Forelimb muscle (tissue), 1 donor: ENCODE measurements at places on chromosomes 1 and 21. TPM values are rescaled to one million over a fixed set of nuclear protein-coding genes. Genes with fewer than 3 reads are reported as not detected.

GRCh38 chr1:97499667-97500066 is 421.2 kb downstream of the DPYD start:
- no peak for DNase-seq

DNA sequence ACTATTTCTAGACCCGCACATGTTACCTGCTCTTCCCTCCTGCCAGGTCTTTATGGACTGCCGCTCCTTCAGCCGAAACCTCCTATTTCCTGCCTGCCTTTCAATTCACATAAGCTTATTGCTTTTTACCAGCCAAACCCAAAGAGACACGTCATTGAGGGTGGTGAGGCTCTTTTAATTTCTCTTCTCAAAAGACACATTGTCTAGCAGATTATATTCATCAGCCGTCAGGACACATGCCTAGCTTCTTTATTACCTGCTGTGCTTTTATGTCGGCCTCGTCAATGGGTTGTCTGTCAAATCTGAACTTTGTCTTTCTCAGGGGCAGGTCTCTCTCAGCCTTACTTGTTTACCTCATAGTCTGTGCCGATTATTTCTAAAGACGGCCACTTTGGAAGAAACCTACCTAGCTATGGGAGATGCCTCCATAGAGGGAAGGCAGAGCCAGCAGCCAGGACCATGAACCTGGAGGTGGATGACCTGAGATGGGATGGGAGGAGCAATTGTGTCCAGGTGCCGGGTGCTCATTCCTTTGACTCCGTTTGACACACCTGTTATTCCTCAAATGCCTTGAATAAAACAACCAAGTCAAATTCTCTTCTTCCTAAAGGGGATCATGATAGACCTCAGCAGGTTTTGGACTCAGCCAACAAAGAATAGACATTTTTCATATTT is 42.0 kb downstream of the ZBTB18 start:
- DNase-seq: no peak

Gene TNNT2
- polyA plus RNA-seq: 1,099 TPM

DNA sequence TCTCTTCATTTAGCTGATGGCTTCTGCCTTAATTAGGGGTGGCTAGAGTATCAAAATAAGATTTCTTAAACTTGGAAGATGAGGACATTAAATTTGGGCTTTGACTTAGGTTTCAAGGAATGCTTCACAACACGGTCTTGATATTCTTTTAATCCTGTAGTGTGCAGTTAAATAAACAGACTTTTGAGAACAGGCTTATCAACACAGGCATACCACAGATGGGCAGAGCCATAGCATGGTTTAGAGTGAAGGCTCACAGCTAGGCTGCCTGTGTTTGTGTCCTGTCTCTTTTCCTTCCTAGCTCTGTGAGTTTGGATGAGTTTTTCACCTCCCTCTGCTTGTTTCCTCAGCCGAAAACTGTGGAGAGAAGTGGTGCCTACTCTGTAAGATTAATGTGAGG is 102.3 kb upstream of the IPO9 start:
- no peak for DNase-seq

GRCh38 chr1:228921481-228921880 is 186.2 kb downstream of the RHOU start:
- no peak for DNase-seq

GRCh38 chr1:179950651-179951050 is 4.0 kb upstream of the CEP350 start:
- no peak for DNase-seq

- DNase-seq: no peak
Observed at GRCh38 chr1:227937031-227937837, 10.5 kb downstream of the WNT9A start.

Gene TEDDM1
- 0.11 TPM for polyA plus RNA-seq

DNA sequence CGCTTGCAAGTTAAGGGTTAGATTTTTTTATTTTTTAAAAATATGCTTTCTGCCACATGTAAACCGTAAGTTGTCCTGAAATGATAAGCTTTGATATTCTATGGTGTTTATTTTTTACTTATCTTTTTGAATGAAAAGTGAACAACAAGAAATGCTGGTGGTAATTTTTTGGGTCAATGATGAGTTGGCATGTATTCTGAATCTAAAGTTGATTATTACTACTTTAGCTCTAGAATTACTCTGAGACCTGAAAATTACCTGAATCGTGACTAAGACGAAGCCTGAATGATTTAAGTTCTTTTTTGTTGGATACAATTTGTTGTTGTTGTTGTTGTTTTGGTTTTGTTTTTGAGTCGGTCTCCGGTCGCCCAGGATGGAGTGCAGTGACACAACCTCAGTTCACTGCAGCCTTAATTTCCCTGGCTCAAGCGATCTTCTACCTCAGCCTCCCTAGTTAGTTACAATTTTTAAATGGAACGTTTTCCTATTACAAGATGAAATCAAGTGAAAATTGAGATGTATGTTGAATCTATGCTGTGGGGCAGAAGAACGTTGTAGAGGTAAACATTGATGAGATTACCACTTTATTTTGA is 941 bp downstream of the RABGGTB start:
- no peak for DNase-seq

DNA sequence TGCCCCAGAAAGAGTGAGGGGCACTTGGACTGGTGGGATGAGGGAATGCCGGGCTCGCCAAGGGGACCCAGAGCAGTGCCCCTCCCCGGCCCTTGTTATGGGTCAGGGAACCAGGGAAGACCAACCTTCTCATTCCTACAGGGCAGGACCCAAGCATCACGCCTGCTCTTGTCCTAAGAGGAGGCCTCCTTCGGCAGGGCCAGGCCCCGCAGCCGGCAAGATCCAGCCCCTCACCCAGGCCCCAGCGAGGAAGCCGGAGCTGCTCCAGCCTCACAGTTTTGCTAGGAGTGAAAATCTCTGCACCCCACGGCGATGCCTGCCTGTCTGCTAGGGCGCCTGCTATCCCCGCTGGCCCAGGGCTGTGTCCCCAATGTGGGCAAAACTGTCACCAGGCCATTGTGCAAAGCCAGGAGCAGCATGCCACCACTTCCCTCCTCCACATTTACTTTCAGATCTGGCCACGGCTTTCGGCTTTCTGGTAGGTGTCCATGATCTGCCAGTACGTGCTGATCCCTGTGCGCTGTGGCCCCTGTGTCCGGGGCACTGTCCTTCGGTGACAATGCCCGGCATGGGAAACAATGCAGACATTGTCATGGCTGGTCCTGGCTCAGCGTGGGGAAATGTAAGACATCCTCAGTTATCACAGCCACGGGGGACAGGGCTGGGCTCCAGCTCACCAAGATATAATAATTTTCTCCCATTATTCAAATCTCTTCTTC is 9.6 kb downstream of the ACTRT2 start:
- no peak for DNase-seq

Gene TEX50
- polyA plus RNA-seq: not detected

- DNase-seq: no peak
Observed at GRCh38 chr1:21365036-21365435, 74.8 kb upstream of the ECE1 start.

GRCh38 chr1:60227601-60228000 is 154.0 kb upstream of the C1orf87 start:
- DNase-seq: no peak

GRCh38 chr1:220019071-220019470 is 27.2 kb downstream of the EPRS1 start:
- no peak for DNase-seq

- no peak for DNase-seq
Observed at GRCh38 chr1:35675773-35676172, 34.4 kb upstream of the PSMB2 start.

DNA sequence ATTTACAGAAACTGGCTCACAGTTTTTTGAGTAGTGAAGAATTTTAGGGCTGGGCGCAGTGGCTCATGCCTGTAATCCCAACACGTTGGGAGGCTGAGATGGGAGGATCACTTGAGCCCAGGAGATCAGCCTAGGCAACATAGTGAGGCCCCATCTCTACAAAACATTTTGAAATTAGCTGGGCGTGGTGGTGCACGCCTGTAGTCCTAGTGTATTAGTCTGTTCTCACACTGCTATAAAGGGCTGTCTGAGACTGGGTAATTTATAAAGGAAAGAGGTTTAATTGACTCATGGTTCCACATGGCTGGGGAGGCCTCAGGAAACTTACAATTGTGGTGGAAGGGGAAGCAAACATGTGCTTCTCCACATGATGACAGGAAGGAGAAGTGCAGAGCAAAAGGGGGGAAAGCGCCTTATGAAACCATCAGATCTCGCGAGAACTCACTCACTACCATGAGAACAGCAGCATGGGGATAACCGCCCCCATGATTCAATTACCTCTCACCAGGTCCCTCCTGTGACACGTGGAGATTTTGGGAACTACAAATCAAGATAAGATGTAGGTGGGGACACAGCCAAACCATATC is 24.4 kb upstream of the DYRK1A start:
- DNase-seq: no peak

DNA sequence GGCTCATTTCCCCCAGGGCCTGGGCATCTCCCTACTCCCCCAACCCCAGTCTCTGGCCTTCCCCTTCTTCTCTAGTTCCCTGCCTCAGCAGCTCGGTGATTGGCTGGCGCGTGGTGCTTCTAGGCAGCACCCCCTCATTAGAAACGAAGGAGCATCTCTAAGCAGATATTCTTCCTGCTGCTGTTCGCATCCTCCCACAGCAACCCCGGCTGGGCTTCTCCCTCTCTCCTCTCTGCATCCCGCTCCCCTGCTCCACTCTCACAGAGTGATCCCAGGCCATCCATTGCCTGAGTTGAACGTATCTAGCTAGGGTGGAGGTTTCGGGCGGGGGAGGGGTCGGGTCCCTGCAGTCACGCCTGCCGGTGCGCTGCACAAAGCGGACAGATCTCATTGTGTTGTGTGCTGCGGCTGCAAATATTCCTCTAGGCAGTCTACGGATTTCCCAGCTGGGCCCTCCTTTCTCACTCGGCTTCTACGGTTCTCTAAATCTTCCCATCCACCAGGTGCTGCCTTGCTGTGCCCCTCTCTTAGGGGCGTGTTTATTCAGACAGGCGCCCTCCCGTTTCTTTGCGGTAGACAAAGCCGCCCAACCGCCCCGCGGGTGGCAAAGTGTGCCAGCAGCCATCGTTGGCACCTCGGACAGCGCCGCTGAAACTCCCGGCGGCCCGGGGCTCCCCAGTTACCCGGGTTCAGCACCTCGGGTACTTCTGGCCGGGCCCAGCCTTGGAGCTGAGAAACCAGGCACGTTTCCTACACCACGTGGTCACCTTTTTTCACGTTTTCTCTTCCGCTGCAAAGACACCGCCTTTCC is 2.2 kb downstream of the CACNA1E start:
- no peak for DNase-seq

DNA sequence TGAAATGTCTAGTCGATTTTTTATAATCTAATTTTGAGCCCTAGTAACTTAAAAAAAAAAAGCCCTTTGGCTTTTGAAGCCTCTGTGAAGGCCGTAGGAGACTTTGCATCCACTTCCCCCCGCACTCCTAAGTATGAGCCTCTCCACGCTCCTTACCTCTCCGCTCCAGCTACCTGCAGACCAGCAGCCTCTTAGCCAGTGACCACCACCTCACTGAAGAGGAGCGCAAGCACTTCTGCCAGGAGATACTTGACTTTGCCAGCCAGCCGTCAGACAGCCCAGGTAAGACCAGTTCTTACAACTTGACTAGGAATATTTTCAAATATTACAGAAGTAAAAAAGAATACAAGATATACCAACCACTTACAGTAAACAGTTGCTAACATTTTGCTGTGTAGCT is 27.4 kb upstream of the PWP2 start:
- no peak for DNase-seq

DNA sequence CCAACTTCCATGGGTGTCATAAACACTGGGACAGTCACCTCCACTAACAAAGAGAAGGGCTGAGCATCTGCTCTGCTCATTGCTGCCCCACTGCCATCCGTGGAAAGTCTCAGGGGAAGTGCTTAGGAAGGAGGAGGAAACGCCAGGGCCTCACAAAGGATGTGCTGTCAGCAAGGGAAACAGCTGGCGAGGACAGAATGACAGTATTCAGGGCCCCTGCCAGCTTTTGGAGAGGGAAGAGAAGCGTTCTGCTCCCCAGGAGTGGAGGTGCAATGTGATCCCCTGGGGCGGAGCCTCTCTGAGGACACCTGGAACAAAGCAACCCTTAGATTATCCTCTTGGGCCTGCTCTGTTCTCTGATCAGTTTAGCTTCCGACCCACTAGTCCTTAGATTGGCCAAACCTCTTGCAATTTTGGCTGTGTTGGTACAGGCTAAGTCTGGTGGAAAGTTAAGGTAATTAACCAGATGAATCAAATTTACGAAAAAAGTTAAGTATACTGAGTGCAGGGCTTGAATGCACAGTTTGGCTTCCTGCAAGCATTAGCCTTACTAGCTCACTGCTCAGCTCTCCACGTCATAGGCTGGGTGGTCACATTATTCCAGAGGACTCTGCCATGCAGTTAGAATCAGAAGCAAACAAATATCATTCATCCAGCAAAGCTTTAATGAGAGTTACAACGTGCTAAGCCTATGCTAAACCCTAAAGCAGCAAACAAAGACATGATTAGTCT is 170.2 kb upstream of the NFIA start:
- DNase-seq: no peak

GRCh38 chr1:237999426-238000052 is 108.8 kb upstream of the ZP4 start:
- DNase-seq: no peak

- DNase-seq: peak; percentile 57
Observed at GRCh38 chr1:218665221-218665620, 320.1 kb downstream of the TGFB2 start.

Gene FAM72A
- 3.6 TPM for polyA plus RNA-seq

DNA sequence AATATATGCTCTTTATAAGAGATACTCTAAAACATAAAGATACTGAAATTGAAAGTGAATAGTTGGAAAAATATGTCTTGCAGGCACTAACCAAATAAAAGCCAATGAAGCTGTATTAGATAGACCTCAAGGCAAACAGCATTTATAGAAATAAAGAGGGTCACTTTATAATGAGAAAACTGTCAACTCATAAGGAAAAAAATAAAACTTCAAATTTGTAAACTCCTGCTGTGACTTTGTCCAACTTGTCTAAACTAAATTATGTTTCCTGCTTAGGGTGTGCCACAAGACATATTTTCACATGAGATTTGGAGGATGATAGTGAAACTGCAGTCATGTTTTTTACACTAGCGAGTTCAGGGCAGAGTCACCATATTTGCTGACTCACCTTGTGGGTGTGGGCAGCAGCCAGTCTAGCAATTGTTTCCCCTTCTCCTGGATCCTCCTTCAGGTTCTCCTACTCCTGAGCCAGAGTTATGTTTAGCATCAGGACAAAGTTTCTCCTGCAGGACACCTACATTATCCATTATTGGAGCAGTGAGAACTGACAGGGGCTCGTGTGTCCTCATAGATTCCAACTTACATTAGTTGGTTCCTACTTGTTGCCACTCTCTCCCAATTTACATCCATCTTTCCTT is 43.8 kb downstream of the CD53 start:
- DNase-seq: no peak

Gene ELAPOR1
- polyA plus RNA-seq: 0.40 TPM

GRCh38 chr1:84750110-84750730 is 60.0 kb upstream of the SSX2IP start:
- no peak for DNase-seq

GRCh38 chr1:156149374-156150332 is 3.7 kb upstream of the SEMA4A start:
- DNase-seq: no peak

Gene NTNG1
- 8.5 TPM for polyA plus RNA-seq

Gene CFHR3
- polyA plus RNA-seq: 2.5 TPM

- no peak for DNase-seq
Observed at GRCh38 chr1:109802136-109802900, 38.6 kb upstream of the EPS8L3 start.

GRCh38 chr1:190619724-190620123 is 142.1 kb upstream of the BRINP3 start:
- no peak for DNase-seq
